Fibroblast of skin of right quadriceps (primary cell): ENCODE measurements at places on chromosomes 6 and 20.

- DNase-seq = no peak
These were observed 14.7 kb downstream of the ZNF341 start for GRCh38 chr20:33746325-33746998.

DNA sequence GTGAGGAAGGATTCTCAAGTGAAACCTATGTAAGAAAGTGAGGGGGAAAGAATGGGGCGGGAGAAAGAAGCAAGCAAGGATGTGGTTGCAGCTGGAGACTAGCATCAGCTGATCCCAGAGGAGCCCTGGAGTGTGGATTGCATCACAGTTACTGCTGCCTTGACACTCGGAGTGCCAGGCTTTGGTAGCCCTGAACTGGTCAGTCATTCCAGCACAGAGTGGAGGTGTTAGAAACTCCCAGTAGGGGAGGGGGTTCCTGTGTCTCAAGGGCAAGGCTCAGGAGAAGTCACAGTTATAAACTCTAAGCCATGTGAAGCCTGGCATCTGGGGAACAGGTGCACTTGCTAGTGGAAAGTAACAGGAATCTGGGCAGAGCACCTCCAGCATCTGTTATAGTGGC is 23.5 kb downstream of the SNAP25 start:
- no peak for DNase-seq

DNA sequence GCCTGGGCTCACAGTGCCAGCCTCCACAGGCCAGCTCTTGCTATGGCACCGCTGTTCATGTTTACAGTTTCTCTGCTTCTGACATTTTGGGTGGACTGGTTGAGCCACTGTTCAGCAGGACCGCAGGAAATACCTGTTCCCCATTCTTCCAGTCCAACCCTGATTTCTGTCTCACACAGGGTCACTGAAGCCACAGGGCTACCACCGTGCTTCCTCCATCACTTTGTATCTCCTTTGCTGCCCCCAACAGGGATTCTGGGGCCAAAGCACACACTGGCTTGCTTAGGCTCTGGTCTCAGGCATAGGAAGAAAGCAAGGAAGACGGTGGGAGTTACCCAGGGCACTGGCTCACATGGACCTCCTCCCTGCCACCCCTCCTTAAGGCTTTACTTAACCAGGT is 164.5 kb downstream of the UNC5CL start:
- DNase-seq = no peak

DNA sequence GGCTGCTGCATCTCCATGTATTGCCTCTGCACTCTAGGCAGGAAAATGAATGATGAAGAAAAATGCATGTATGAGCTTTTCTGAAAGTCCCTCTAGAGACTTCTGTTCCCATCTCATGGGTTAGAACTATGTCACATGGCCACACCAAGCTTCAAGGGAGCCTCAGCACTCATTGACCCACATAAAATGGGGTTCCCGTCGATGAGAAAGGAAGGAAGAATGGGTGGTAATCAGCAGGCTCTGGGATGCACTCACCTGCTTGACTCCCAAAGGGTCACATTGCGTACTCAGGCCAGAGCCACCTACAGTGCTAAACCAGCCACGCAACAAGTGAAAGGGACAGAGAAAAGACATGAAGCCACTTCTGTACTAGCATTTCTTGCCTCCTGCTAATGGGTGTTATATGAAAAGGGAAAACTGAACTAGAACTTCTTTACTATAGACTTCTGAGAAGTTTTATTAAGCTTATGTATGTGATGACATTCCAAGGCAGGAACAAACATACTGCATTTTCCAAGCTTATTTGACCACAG is 95.8 kb upstream of the GCM1 start:
- no peak for DNase-seq

DNA sequence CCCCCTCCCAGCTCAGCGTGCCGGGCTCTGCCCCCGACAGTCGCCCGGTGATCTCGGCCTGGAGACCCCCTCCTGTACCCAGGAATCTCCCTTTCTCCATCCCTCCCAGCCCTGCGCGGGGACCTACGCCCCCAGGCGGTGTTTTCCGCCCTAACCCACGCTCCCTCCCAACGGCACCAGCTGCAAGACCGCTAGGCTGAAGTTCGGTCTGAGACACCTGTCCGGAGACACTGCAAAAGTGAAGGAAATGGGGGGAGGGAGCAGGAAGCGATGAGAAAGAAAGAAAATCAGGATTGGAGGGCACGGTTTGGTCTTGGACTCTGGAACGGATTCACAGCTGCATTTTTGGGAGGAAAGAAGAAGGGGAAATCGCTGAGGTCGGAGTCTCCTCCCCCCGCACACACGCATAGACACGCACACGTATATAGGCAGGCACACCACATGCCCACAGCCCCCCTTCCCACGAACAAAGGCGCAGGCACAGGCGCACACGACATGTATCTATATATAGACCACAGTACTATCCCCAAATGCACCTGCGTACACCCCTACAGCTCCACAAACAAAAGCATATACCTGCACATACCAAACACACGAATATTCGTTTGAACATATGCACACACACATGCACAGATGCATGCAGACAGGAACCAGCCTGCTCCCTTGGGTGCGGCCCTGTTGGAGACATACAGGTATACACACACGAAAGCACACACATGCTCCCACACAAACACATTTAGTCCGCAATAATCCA is 1.0 kb downstream of the SLC32A1 start:
- no peak for DNase-seq

GRCh38 chr6:113524826-113525225 is 332.3 kb upstream of the MARCKS start:
- no peak for DNase-seq

DNA sequence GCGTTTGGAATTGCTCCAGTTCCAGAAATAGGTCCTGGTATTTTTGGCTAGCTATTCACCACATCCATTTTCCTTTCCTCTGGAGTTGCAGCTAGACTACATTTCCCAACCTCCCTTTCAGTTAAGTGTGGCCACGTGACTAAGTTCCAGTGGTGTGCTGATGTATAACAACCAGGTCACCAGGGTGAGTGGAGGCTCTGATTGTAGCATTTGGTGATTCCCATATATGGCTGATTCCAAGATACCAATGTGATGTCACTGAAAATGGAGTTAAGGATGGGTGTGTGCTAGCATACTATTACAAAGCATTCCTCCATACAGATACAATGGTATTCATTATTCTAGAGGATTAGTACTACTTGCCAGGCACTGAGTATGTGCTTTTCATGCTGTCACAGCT is 49.7 kb upstream of the STK35 start:
- no peak for DNase-seq
